Activated T-helper 17 cell treated with anti-CD3 and anti-CD28 coated beads, Interleukin-2, amount 50 U/mL, for 72 hours (primary cell): ENCODE measurements at places on chromosomes 5 and 9. TPM values are rescaled to one million over a fixed set of nuclear protein-coding genes. Genes with fewer than 3 reads are reported as not detected.
A peak's percentile ranks its signal among the peaks of the same experiment; 100 is the strongest.

DNA sequence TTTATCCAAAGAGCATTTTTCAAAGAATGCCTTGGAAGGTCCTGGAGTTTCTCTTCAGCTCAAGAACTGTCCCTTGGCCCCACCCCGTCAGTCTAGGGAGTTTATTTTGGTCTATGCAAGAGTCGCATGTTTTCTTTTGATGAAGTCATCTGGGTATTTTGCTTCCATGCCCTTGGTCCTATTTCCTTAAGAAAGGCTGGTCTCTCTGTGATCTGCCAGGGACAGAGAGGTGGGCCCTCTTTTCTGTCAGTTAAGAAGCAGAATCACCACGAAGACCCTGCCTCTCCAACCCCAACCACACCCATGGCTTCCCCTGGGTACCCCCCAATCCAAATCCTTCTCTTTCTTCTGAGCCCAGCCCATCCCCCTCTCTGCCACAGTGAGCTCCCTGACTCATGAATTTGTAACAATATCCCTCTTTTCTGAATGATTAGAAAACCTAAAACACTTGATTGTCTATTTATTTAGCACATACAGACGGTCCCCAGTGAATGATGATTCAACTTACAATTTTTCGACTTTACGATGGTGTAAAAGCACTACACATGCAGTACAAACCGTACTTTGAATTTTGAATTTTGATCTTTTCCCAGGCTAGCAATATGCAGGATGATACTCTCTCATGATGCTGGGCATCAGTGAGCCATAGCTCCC lies 163.5 kb upstream of the ADRA1B start:
- ATAC-seq = no peak

DNA sequence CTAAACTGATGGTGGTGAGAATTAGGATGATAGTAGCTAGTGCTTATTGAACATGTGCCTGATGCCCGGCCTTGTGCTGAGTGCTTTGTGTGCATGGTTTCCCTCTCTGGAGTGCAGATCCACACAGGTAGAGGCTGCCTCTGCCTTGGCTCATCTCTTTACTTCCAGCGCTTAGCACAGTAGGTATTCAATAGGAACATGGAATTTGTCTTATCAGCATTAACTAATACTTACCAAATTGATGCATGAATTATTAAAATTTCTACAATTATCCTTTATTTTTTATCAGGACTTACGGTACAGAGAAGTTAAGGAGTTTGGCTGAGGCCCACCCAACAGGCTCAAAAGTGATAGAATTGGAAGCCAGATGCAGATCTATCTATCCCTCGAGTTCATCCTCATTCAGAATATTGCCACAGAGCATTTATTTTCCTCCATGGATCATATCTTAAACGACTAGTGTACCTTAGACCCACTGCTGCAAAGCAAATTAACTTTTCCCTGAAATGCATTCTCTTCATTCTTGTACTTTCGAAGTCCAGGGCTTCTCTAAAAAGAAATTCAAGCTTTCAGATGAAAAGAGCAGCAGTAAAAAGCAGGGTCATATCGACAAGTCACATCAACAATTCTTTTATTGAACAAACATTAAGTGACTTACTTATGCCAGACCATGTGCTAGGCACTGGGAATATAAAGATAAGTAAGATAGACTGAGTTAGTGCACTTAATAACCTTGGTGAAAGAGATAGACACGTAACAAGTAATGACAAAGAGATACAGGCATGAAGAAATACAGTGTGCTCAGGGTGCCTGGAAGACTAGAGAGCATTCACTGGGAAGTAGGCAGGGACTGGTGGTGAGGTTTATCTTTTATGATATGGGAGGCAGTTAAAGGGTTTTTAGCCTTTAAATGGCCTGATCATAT lies 290.0 kb downstream of the ARRDC3 start:
- ATAC-seq = no peak

- no peak for ATAC-seq
These were observed 361.4 kb upstream of the RPS23 start for GRCh38 chr5:82639393-82640144.

GRCh38 chr9:121358751-121359150 lies 11.3 kb downstream of the STOM start:
- ATAC-seq = no peak

DNA sequence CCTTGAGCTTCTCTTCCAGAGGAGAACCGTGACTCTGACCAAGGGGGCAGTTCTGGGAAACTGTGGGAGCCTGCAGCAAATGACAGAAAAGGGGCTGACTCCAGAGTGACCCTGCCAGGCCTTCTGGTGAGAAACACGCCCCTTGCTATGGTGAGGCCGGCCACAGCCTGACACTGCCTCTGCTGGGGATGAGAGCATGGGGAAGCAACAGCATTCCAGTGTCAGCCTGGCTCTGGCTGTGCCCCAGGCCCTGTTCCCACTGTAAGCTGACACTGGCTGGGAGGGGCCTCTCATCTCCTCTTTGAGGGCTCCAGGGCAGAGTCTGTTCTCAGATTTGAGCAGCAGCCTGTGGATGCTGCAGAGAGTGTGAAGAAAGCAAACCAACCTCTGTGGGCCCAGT lies 180.0 kb upstream of the IL12B start:
- ATAC-seq = no peak

GRCh38 chr9:129611307-129611800 lies 9.5 kb downstream of the C9orf50 start:
- no peak for ATAC-seq

Gene DRD1
- total RNA-seq = not detected

Gene MOCS2
- 17.0 TPM for total RNA-seq

Gene ORM1
- not detected for total RNA-seq

GRCh38 chr5:27450607-27451006 lies 412.2 kb upstream of the CDH9 start:
- ATAC-seq = no peak

Gene AFAP1L1
- 0.16 TPM for total RNA-seq

DNA sequence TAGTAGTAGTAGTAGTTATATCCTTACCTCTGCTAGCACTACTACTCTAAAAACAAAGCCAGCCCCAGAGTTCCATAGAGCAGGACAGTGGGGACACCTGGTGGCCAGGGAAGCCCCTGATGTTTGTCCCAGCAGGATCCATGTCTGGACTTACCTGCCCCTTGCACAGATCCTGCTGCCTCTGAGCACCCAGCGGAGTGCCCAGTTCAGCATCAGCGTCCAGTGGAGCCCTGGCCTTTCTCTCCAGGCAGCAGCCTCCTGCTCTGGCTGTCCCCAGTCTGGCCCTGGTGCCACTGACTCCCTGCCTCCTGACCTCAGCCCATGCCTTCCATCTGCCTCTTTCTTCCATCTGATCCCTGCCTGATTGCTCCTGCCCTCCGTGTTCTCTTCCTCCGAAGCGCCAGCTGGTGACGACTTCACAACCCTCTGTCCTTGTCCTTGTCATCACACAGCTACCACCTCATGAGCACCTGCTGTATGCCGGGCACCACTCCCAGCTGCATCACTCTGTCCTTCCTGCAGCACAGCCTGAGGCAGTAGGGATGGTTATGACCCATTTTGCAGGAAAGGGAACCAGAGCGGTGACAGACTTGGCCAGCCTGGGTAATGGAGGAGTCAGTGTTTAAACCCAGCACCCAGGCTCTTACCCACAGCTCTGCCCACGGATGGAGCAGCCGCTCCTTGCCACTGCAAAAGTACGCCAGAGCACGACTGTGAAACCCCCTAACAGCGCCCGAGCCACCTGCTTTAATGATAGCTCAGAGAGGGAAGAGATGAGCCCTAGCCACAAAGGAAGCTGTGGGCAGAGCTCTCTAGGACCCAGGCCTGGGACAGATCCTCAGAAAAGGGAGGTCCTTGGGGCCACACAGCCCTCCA lies 11.5 kb downstream of the SARDH start:
- peak; percentile 59 for ATAC-seq

GRCh38 chr9:7139886-7140285 lies 382.1 kb downstream of the KDM4C start:
- no peak for ATAC-seq

DNA sequence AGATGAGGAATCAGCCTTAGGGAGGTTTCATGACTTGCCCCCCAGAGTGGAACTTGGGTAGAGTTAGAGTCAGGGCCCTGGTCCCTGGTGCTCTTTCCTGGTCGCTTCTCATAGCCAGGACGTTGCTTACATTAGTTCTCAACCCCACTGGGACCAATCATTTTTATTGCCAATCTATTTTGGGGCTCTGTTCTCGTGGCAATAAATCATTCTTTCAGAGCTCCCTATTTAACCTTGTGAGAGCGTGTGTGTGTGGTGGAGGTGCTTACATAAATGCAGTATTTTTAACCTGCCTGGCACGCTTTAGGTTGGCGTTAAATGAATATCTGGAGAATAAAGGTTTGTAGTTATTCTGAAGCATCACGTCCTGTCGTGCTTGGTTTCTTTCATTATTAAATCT lies 4.1 kb downstream of the TRIO start:
- ATAC-seq = no peak

GRCh38 chr9:16701347-16701746 lies 169.1 kb downstream of the BNC2 start:
- no peak for ATAC-seq

GRCh38 chr5:84137541-84137940 lies 247.1 kb downstream of the EDIL3 start:
- no peak for ATAC-seq

DNA sequence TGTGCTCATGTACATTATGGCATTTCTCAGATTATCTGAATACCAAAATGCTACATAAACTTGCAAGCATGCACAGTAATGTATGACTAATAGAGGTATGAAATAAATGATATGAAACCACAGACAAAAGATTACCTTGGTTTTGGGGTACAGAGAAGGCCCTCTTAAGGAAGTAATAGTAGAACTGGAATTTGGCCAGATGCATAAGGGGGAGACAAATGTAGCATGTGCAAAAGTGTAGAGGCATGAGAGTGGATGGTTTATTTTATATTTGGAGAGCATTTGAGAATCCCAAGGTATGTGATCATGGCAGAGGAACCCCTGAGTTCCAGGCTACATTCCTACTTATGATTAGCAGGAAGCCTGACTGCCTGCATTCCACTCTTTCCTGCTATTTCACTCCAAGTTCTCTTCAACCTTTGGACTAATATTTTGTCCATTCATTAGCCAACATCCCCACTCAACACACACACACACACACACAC lies 74.2 kb downstream of the MAMDC2 start:
- no peak for ATAC-seq

Gene TBC1D9B
- 96.5 TPM for total RNA-seq

DNA sequence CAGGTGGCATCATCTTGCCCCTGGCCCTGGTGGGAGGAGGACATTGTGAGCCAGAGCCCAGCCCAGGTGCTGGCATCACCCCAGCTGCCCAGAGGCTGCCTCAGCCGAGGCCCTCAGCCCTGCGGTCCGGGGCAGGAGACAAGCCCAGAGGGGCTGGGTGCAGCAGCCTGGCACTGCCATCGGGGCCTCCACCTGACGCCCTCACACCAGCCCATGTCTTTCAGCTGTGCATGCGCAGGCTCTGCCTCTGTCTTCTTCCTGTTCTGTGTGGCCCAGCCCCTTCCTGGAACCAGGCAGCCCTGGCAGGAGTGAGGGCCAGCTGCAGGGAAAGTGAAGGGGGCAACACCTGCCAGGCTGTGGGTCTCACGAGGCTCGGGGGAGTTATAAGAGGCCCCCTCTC lies 4.8 kb upstream of the CEL start:
- no peak for ATAC-seq

Gene PLAC8L1
- 0.45 TPM for total RNA-seq

GRCh38 chr9:135243201-135244190 lies 156.0 kb downstream of the OLFM1 start:
- no peak for ATAC-seq

- ATAC-seq = no peak
These were observed 356.7 kb downstream of the NDUFS4 start for GRCh38 chr5:53917095-53917494.

DNA sequence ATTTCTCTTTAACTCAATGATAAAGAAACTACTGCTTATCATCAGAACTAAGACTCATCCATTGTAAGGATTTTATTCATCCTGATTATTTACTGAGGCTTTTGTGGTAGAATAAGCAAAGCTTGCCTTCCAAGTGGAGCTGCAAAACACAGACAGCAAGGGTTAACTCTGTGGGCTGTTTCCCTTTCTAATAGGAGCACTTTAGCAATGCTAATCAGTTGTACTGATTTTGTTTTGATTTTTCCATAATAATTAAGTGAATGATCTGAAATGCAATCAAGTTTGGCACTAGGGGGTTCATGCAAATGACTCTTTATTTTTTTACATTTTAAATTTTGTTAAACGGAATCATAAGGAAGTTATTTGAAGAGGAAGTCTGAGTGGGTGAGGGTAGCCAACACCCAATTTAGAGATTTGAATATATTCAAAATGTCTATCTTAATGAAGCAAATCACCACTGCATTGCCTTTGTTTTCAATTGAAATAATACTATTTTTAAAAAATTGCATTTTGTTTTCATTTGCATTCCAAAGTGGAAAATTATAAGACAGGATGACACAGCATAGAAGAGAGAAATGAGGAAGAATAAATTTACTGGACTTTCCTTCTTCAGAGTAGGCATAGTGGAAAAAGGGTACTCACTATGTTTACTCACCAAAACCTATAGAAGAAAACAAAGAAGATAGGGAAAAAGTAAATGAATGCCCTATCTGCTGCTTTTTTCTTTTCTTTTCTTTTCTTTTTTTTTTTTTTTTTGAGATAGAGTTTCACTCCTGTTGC lies 36.6 kb downstream of the MEGF10 start:
- ATAC-seq = no peak

DNA sequence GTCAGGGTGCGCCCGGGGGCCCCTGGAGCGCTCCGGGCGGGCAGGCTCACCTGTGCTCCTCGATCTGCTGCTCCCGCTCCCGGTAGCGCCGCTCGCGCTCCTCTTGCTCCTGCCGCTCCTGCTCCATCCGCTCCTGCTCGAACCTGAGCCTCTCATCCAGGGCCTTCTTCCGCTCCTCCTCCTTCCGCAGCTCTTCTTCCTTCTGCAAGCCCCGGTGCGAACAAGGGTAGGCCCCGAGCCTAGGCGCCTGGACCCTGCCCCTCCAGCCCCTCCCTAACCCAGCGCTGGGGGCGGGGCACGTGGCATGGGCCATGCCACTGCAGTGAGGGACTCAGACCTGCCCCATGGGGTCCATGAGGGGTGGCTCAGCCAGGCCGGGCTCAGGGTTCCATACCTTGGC lies 6.6 kb downstream of the DBN1 start:
- ATAC-seq = no peak

DNA sequence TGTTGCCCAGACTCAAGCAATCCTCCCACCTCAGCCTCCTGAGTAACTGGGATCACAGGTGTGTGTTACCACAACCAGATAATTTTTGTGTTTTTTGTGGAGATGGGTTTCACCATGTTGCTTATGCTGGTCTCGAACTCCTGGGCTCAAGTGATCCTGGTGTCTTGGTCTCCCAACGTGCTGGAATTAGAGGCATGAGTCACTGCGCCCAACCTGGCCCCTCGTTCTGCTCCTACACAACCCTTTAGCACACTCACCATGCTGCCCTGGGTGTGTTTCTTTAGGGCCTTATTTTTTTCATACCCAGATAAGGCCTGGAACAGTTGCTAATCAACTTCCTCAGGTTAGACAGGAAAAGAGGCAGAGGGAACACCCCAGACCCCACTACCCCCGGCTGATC lies 2.6 kb downstream of the PDZD2 start:
- ATAC-seq = no peak
